ENCODE measurements at places on chromosomes 11 and 22.

- DNase-seq, result no peak
These were observed 468.6 kb downstream of the BRD1 start for GRCh38 chr22:49359076-49359475.

DNA sequence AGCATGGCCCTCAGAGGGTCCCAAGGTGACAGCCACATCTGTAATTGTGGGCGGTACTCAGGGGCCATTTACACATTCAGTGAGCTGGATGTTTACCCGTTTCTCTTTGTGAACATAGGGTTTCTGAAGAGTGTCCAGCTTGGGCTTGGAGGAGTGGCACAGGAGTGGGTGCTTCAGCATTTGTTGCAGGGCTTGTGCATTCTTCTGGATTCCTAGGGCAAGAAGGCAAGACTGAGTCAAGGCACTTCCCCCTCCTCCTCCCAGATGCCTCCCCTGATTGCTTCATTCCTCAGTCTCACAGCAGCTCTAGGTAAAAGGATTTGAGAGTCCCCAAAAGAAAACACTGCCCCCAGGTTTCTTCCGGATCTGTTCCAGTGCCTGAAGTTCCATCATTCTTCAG is 95.4 kb downstream of the RNF169 start:
- no peak for DNase-seq

GRCh38 chr11:17724020-17724908 is 4.9 kb downstream of the MYOD1 start:
- DNase-seq, result no peak

- peak; percentile 93 for DNase-seq
These were observed at the start of gene NOL12 for GRCh38 chr22:37686002-37686982. NOL12 (plus strand) TSS chr22:37686343; CDS start chr22:37686393, 50 bp downstream.

GRCh38 chr22:43401661-43402060 is 10.2 kb upstream of the MPPED1 start:
- DNase-seq, result no peak

GRCh38 chr11:73249304-73249703 is 22.8 kb upstream of the P2RY6 start:
- DNase-seq, result no peak

GRCh38 chr11:81870066-81870412 is 863.6 kb downstream of the FAM181B start:
- DNase-seq, result no peak

GRCh38 chr11:24683583-24683982 is 186.7 kb downstream of the LUZP2 start:
- DNase-seq, result no peak

GRCh38 chr11:94183886-94184264 is 55.2 kb downstream of the PANX1 start:
- DNase-seq, result peak; percentile 48

DNA sequence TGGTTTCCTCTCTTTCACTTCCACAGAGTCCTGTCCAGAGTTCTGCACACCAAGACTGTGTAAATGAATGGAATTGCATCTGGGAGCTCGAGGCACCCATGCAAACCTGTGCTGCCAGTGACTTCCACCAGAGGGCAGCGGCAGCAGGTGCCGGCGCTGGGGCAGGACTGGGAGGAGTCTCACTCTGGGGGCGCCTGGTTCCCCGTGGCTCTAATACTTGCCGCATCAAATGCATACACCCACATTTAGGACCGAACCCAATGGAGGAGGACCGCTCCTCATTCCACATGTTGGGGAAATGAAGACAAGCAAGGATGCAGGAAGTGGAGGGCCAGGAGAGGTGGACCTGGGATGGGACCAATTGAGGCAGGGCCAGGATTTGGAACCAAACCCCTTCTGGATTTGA is 1.1 kb upstream of the CD6 start:
- no peak for DNase-seq

DNA sequence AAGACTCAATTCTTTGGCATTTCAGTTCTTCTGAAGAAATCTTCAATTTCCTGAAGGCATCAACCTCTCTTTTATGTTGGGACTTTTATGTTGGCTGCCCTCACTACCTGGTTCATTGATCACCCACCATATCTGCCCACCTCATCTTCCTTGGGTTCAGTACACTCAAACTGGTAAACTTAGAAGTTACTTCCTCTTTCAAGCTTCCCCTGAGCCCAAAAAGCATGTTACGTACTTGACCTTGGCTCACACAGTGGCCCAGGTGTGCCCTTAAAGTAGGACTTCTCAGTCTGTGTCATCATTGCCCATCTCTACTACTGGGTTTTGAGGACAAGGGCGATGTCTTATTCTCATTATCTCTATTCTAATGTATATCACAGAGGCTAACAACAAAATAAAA is 86.1 kb downstream of the GRIA4 start:
- no peak for DNase-seq

GRCh38 chr11:104256525-104256924 is 92.6 kb upstream of the PDGFD start:
- no peak for DNase-seq

DNA sequence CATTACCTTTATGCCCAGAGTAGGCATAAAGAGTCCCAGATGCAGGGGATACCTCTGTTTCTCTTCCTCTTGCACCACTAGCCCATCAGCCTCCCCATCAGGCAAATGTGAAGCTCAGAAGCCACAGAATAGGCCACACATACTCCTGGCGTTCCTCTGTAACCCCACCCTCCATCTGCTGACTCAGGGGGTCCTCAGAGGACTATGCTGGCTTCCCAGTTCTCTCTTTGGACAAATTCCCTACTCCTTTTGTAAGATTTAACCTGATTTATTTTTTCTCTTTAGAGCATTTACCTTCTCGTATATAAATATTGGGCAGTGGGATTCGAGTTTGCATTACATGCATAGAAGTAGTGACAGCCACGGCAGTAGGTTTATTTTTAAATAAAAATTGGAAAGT is 262.3 kb upstream of the CADM1 start:
- DNase-seq, result no peak

DNA sequence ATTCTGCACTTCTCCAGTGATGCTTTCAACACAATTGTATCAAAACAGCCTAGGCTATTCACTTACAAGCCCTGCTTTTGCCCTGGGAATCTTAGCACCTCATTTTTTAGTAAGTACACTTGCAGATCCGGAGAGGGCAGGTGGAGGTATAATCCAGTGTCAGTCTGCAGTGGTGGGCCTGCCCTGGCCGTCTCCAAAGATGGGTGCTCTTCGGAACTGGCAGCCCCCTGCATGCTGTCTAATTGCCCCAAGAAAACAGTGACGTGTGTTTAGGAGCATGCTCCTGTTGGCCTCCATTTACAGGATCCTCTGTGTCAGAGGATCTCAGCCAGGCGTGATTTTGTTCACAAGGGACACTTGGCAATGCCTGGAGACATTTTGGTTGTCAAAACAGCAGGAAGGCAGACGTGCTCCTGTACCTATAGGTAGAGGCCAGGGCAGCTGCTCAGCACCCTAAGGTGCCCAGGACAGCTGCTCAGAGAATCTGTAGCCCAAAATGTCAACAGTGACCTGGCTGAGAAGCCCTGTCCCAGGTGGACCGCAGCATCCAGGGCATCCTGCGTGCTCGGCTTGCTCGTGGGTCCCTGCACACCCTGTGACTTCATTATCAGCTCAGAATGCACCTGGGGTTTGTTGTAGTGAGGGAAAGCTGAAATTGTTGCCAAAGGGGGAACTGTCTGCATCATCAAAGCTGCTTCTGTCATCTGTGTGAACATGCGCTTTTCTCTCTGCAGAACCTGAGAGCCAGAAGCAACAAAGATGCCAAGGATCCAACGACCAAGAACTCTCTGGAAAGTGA is 90.7 kb downstream of the BCR start:
- DNase-seq, result no peak

GRCh38 chr11:71139516-71140205 is 112.7 kb downstream of the SHANK2 start:
- peak; percentile 93 for DNase-seq

GRCh38 chr11:134278356-134278755 is 2.2 kb downstream of the GLB1L3 start:
- DNase-seq, result no peak

DNA sequence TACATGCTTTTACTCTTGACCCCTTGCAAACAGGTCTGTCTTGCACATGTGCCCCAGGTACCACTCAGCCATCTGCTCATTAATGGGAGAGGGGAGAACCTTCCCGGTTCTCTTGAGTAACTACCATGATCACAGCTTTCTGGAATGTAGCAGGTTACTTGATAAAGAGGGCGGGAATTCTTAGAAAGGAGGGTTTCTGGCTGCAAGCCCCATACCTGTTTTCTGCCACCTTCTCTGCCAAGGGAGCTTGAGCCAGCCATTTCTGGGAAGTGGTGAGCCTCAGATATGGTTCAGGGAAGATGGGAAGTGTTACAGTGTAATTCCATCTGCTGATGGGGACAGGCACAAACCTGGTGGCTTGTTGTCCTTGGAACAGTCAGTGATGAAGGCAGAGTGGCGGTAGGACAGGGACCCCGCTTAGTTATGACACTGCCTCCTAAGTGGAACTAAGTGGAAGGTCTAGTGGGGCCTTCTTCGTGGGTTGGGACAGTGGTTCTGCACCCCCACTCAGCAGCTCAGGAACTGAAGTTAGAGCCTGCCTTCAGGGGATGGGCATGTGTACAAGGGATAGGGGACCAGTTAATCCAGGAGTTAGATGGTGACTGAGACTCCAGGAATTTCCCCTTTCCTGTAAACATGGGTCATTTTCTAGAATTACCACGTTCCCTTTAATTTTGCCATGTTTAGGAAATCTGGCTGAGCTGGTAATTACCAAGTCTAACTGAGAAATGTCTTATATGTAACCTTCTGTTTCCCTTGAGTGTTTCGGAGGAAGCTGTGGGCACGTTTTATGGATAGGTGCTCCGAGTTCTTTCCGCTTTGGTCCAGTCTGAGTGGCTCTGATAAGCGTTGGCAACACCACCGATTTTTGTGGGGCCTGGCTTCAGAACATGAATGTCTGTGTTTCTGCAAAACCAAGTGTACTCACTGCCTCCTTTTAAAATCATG is 35.3 kb downstream of the BCR start:
- no peak for DNase-seq

DNA sequence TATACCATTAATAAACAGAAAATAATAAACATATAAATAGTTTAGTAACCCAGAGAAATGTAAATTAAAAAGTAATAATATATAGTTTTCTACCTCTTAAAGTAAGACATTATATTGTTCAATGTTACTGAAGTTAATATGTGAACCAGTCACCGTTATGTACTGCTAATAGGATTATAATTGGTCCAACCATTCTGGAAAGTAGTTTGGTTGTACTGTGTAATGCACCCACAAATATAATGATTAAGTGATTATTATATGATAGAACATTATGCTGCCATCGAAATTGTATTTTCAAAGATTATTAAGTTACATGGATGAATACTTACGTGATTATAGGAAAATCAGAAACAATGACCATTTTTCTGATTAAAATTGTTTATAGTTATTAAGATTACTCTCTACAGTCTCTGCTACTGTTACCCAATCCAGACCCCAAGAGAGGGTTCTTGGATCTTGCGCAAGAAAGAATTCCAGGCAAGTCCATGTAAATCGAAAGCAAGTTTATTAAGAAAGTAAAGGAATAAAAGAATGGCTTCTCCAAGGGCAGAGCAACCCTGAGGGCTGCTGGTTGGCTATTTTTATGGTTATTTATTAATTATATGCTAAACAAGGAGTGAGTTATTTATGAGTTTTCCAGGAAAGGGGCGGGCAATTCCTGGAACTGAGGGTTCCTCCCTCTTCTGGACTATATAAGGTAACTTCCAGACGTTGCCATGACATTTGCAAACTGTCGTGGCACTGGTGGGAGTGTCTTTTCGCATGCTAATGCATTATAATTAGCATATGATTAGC is 50.1 kb downstream of the ACER3 start:
- DNase-seq, result no peak

DNA sequence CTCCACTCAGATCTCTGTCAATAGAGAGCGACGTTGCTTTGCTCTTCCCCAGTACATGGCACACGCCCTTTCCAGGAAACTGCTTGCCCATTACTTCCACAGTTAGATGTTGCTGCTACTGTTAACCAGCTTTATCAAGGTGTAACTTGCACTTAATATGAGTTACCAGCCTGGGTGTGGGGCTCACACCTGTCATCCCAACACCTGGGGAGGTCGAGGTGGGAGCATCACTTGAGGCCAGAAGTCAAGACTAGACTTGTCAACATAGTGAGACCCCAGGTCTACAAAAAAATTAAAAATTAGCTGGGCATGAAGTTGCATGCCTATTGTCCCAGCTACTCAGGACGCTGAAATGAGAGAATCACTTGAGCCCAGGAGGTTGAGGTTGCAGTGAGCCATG is 177.1 kb upstream of the B3GAT1 start:
- DNase-seq, result no peak

- no peak for DNase-seq
These were observed 93.4 kb downstream of the MYO18B start for GRCh38 chr22:25835348-25835747.

- no peak for DNase-seq
These were observed 228.9 kb downstream of the GUCY1A2 start for GRCh38 chr11:106789406-106789805.

DNA sequence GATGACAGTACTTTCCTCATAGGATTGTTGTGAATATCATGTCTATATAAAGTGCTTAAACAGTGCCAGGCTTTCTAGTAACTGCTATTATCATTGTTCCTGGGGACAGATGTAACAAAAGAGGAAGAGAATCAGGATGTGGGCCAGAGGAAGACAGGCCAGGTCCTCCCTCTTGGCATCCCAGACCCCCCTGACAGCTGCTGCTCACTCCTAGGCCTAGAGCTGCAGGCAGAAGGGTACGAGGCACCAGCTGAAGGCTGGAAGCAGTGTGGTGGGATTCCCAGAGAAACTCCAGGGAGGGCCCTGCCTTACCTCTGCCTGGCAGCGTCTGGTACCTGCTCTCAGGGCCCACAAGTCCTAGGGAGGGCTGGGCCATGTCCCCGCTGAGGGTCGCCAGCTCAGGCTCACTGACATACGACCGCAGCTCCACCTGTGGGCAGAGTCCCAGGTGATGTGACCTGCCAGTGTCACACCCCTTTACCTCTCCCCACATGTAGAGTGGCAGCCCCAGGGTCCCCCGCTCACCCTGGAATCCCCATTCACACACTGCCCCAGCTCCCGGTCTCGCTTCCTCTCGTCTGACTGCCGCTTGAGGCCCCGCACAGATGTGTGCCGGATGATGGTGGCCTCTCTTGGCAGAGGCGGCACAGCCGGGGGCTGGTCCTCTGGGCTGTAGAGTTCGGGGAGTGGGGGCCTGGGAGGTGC is 52.2 kb downstream of the C11orf58 start:
- no peak for DNase-seq

GRCh38 chr22:50313021-50313420 is 5.6 kb upstream of the PLXNB2 start:
- DNase-seq, result no peak

DNA sequence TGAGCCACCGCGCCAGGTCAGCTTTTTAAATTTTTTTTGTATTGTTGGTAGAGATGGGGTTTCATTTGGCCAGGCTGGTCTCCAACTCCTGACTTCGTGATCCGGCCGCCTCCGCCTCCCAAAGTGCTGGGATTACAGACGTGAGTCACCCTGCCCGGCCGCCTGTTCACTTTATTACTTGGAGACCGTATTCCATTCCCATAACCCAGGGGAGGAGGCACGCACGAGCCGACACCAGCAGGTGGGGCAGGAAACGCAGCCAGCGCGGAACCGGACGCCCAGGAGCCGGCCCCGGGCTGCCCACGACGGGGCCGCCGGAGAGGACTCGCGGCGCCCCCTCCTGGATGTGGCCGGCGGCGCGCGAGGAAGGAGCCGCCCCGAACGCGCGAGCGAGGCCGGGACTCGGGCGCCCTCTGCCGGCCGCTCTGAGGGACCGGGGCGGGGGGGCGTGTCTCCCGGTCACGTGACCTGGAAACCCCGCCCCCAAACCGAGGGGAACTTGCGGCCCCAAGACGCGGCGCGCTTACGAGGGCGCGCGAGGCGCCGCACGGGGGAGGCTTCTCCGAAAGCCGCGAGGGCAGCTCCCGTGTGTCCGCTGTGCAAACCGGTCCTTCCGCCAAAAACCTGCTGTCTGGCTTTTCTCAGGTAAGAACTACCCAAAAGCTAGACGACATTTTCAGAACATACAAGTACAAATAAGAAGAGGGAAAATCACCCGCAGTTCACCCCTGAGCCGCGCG is 11.6 kb upstream of the RNH1 start:
- DNase-seq, result peak; percentile 79
